ENCODE measurements at places on chromosomes 11 and 22. TPM values are rescaled to one million over a fixed set of nuclear protein-coding genes. Genes with fewer than 3 reads are reported as not detected.

Gene LDHAL6A
- not detected for total RNA-seq

Gene SYT13
- 23.4 TPM for total RNA-seq

Gene MMP7
- 0.29 TPM for total RNA-seq

Gene MB
- total RNA-seq, result 2.9 TPM

Gene BRSK2
- 1.2 TPM for total RNA-seq

Gene SLC5A1
- total RNA-seq, result 47.9 TPM

Gene MRE11
- 17.6 TPM for total RNA-seq

Gene RAB3IL1
- total RNA-seq, result 5.9 TPM

Gene OR4D5
- 0.45 TPM for total RNA-seq

Gene SLC22A6
- not detected for total RNA-seq

Gene BSCL2
- total RNA-seq, result 36.5 TPM

Gene ACRV1
- not detected for total RNA-seq

Gene ABTB2
- total RNA-seq, result 11.1 TPM

Gene MMP12
- 2.3 TPM for total RNA-seq

Gene TMEM121B
- total RNA-seq, result 0.12 TPM

Gene MAPK8IP2
- total RNA-seq, result 1.2 TPM

Gene TBX10
- total RNA-seq, result 19.3 TPM

Gene KRTAP5-2
- not detected for total RNA-seq

Gene OR5B21
- total RNA-seq, result not detected

Gene PIH1D2
- total RNA-seq, result 1.0 TPM

Gene CEP164
- 19.2 TPM for total RNA-seq

Gene CDC42EP2
- total RNA-seq, result 7.8 TPM

Gene CARD18
- not detected for total RNA-seq

Gene DNAJB7
- 0.12 TPM for total RNA-seq

Gene IRAG1
- total RNA-seq, result 18.7 TPM

Gene LINC01488
- not detected for total RNA-seq

Gene TMEM151A
- 0.37 TPM for total RNA-seq

Gene DGCR6
- 0.57 TPM for total RNA-seq

Gene HBB
- 3.0 TPM for total RNA-seq

Gene ARHGAP20
- 1.3 TPM for total RNA-seq

Gene INPPL1
- 120 TPM for total RNA-seq

Gene PRPF19
- total RNA-seq, result 172 TPM

Gene OR8D1
- total RNA-seq, result not detected

Gene PC
- 47.7 TPM for total RNA-seq

Gene ROBO4
- 4.0 TPM for total RNA-seq

Gene CERK
- 46.6 TPM for total RNA-seq

Gene DERL3
- total RNA-seq, result 20.2 TPM

Gene EFCAB6
- 0.35 TPM for total RNA-seq

Gene LBHD1
- total RNA-seq, result 7.1 TPM

Gene RAPSN
- total RNA-seq, result not detected

Gene CRKL
- total RNA-seq, result 82.5 TPM

Gene OR52I1
- total RNA-seq, result not detected

Gene OR6T1
- total RNA-seq, result not detected

Gene ZNF215
- 3.6 TPM for total RNA-seq

Gene CAPN5
- total RNA-seq, result 258 TPM

Gene ELFN2
- 0.21 TPM for total RNA-seq

Gene MPPED2
- total RNA-seq, result 1.8 TPM

Gene MUC6
- total RNA-seq, result not detected

Gene KIF18A
- 10.2 TPM for total RNA-seq

Gene NDUFC2
- total RNA-seq, result 288 TPM

All from colonic mucosa (tissue), 4 donors.